A549 treated with Mapracorat at 1 μM for 4 hours (cell line): ENCODE measurements at places on chromosomes 6 and 20. TPM values are rescaled to one million over a fixed set of nuclear protein-coding genes. Genes with fewer than 3 reads are reported as not detected.

ADTRP gene
- total RNA-seq = 0.19 to 1.1 TPM (median 0.24 TPM) in 5 replicates

HLA-DMB gene
- total RNA-seq = 1.3 to 2.2 TPM (median 1.9 TPM) in 5 replicates

CCM2L gene
- 0.27 to 0.61 TPM (median 0.35 TPM) in 5 replicates for total RNA-seq

DLL1 gene
- 0.12 to 0.35 TPM (median 0.15 TPM) in 5 replicates for total RNA-seq

CLVS2 gene
- total RNA-seq = 0.11 to 0.34 TPM (median 0.20 TPM) in 5 replicates

CDSN gene
- 0.05 TPM in 1 of 5 replicates, not detected in the others for total RNA-seq

CALHM5 gene
- total RNA-seq = 0.05 to 0.09 TPM (median 0.07 TPM) in 5 replicates

PROKR2 gene
- not detected in 5 replicates for total RNA-seq

RHAG gene
- total RNA-seq = not detected in 5 replicates

DDO gene
- 0.06 to 0.19 TPM (median 0.15 TPM) in 5 replicates for total RNA-seq

TFAP2B gene
- total RNA-seq = not detected in 5 replicates

SCRT2 gene
- 0.08 TPM in 1 of 5 replicates, not detected in the others for total RNA-seq

CLIC5 gene
- not detected in 5 replicates for total RNA-seq

RWDD2A gene
- 1.4 to 1.9 TPM (median 1.6 TPM) in 5 replicates for total RNA-seq

ARMC12 gene
- 0.26 to 0.97 TPM (median 0.55 TPM) in 5 replicates for total RNA-seq

HMGCLL1 gene
- 0.12 to 0.20 TPM (median 0.15 TPM) in 4 of 5 replicates, not detected in the other for total RNA-seq

PRL gene
- total RNA-seq = not detected in 5 replicates

MRAP2 gene
- 1.2 to 2.0 TPM (median 1.7 TPM) in 5 replicates for total RNA-seq

IL17A gene
- not detected in 5 replicates for total RNA-seq

RGS17 gene
- 5.1 to 7.4 TPM (median 6.5 TPM) in 5 replicates for total RNA-seq

PBOV1 gene
- not detected in 5 replicates for total RNA-seq

FGD2 gene
- total RNA-seq = 0.04 to 0.08 TPM in 2 of 5 replicates, not detected in the others

FANCE gene
- total RNA-seq = 3.1 to 3.8 TPM (median 3.6 TPM) in 5 replicates

PLCB1 gene
- total RNA-seq = 0.39 to 1.2 TPM (median 0.42 TPM) in 5 replicates

VIP gene
- total RNA-seq = not detected in 5 replicates

ENPP5 gene
- total RNA-seq = not detected in 5 replicates

FLRT3 gene
- 1.6 to 2.2 TPM (median 1.8 TPM) in 5 replicates for total RNA-seq

BMP7 gene
- total RNA-seq = 0.34 to 1.0 TPM (median 0.58 TPM) in 5 replicates

IRF4 gene
- 0.21 to 0.46 TPM (median 0.34 TPM) in 5 replicates for total RNA-seq

KIF13A gene
- 17.2 to 18.6 TPM (median 18.1 TPM) in 5 replicates for total RNA-seq

ATG5 gene
- 20.9 to 26.0 TPM (median 23.1 TPM) in 5 replicates for total RNA-seq

RAMACL gene
- 0.07 to 0.27 TPM (median 0.12 TPM) in 5 replicates for total RNA-seq

PRSS16 gene
- 2.8 to 3.5 TPM (median 2.9 TPM) in 5 replicates for total RNA-seq

ENPP1 gene
- 1.1 to 1.5 TPM (median 1.4 TPM) in 5 replicates for total RNA-seq

PPP1R16B gene
- total RNA-seq = 0.11 to 0.22 TPM (median 0.15 TPM) in 5 replicates

FNDC1 gene
- total RNA-seq = 0.06 to 0.13 TPM (median 0.11 TPM) in 5 replicates

LY86 gene
- total RNA-seq = not detected in 5 replicates

FOXS1 gene
- total RNA-seq = 0.17 to 0.86 TPM (median 0.61 TPM) in 5 replicates

CD24 gene
- total RNA-seq = 236 to 307 TPM (median 294 TPM) in 5 replicates
